ENCODE measurements at places on chromosomes 13 and 19.

DNA sequence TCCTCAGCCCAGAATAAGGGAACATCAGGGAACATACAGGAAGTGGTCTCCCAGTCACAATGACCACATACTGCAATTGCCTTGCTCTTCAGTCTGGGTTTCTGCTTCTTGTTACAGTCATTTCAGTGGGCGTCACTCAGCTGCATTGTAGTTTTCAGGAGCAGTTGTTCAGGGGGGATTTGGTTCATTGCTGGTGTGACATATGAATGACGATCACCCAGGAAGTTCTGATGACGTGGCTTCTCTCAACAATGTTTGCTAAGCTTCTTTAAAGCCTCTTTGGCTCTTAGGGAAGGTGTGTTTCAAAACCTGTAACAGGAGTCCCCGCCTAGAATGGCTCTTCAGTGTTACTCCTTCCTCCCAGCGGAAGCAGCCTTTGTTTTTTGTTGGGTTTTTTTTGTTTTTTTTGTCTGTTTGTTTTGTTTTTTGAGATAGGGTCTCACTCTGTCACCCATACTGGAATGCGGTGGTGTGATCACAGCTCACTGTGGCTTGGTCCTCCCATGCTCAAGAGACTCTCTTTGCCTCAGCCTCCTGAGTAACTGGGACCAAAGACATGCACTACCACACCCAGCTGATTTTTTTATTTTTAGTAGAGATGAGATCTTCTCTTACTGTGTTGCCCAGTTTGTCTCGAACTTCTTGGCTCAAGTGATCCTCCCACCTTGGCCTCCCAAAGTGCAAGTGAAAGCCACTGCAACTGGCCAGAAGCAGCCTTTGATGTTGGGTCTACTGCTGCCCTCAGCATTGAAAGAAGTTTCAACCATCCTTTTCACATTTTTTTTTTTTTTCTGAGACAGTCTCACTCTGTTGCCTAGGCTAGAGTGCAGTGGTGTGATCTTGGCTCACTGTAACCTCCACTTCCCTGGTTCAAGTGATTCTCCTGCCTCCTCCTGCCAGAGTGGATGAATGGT is 1.4 kb upstream of the SCEL start:
- no peak overlapping the region for H3K4me3 ChIP-seq
- no peak for DNase-seq
- no peaks in the 10 kb centered on the region for H3K36me3 ChIP-seq
- H3K27me3 ChIP-seq, result no peaks in the 10 kb centered on the region
- no peaks in the 10 kb centered on the region for H3K4me1 ChIP-seq

- DNase-seq, result no peak
- H3K36me3 ChIP-seq, result no peaks in the 10 kb centered on the region
- H3K4me3 ChIP-seq, result no peak overlapping the region
Observed at GRCh38 chr13:74770361-74770760, 636.2 kb upstream of the KLF12 start.

DNA sequence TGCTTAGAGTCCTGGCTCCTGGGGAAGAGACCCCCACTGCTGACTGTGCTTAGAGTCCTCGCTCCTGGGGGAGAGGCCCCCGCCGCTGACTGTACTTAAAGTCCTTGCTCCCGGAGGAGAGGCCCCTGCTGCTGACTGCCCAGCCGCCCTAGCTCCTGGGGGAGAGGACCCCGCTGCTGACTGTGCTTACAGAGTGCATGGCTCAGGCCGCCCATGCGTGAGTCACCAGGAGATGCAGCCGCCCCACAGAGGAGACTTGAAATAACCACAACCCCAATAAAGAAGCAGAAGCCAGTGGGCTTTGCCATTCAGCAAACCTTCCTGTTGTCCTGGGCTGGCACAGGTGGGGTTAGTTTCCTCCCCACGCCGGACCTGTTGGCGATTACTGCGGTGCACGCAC is 79.2 kb upstream of the C13orf46 start:
- H3K4me1 ChIP-seq, result peaks cover 29% of the 10 kb centered on the region
- H3K36me3 ChIP-seq, result peaks cover 19% of the 10 kb centered on the region
- no peak overlapping the region for H3K4me3 ChIP-seq

DNA sequence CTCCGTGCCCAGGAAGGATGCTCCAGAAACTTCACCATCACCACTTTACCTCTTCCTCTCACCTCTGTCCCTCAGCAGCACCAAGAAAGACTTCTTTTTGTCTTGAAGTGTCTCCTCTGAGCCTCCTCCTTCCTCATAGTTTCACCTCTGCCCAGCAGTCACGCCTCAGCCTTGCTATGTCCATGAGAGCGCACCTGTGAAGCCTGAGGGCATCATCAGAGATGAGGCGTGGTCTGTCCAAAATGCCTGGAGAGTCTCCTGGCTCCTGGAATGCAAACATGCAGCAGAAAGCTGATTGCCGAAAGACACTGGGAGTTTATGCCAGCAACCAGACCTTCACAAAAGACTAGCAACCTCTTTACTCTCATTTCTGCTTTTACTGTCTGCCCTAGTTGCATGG is 336.6 kb downstream of the TEX29 start:
- H3K27me3 ChIP-seq, result no peaks in the 10 kb centered on the region
- no peak overlapping the region for H3K4me3 ChIP-seq
- no peaks in the 10 kb centered on the region for H3K4me1 ChIP-seq
- H3K36me3 ChIP-seq, result no peaks in the 10 kb centered on the region
- no peak overlapping the region for H3K27ac ChIP-seq
- no peak for DNase-seq

GRCh38 chr13:77480066-77480465 is 55.4 kb upstream of the SCEL start:
- no peak overlapping the region for H3K4me3 ChIP-seq
- H3K27me3 ChIP-seq, result no peaks in the 10 kb centered on the region
- H3K4me1 ChIP-seq, result no peaks in the 10 kb centered on the region
- no peak for DNase-seq

DNA sequence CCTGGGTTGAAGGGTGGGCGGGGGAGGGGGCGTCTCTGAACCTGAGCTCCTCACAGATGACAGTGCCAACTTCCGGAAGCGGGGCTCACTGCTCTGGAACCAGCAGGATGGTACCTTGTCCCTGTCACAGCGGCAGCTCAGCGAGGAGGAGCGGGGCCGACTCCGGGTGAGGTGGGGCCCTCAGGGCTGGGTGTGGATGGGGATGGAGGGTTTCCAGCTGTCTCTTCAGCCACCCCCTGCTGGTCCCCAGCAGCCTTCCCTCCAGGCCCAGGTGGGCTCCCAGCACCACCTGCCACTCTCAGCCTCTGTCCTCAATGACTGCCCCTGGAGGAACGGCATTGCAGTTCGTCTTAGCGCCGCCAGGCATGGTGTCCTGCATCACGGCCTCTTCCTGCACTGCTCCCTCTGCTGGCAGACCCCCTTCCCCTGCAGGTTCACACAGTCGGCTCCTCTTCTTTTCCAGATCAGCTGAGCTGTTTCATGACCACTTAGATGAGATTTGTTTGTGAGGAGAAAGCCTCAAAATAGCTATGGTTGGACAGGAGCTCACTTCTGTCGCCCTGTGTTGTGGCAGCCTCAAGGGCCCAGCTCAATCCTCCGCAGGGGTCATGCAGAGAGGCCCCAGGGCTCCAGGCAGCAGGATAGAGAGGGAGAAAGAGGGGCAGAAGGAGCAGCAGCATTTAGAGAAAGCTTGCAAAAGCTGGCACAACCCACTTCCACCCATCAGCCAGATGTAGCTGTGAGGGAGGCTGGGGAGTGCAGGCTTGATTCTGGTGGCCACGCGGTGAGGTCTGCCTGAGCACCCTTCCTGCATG is 2.5 kb upstream of the GARIN5A start:
- no peaks in the 10 kb centered on the region for H3K27me3 ChIP-seq
- H3K36me3 ChIP-seq, result peaks cover 44% of the 10 kb centered on the region
- no peak overlapping the region for H3K27ac ChIP-seq
- DNase-seq, result no peak
